ENCODE measurements at places on chromosomes 3 and 15.

- no peak for DNase-seq
Observed at GRCh38 chr3:169295126-169295525, 368.4 kb downstream of the MECOM start.

DNA sequence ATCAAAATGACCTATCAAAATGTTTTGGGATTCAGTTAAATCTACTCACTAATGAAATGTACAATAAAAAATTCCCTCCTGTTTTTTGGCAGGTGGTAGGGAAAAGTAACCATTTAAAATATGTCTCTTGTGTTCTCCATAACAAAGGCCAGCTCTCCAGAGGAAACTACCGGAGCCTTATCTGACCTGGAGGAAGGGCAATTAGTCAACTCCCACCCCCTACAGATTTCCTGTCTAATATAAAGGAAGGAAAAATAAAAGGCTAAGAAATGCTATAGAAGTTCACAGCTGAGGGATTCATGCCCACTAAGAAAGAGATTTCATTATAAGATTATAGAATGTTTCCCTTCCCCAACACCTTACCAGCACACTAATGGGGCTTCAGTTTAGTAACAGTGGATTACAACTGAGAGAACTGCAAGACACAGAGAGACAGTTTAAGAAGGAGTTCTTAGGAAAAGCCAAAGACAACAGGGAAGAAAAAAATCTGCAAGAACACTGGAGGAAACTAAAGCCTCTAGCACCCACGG is 376.5 kb upstream of the KCNMB2 start:
- no peak for DNase-seq

GRCh38 chr3:153087595-153088566 is 74.1 kb upstream of the RAP2B start:
- DNase-seq = peak; percentile 32

- no peak for DNase-seq
Observed at GRCh38 chr15:44275150-44275830, 13.2 kb upstream of the GOLM2 start.

DNA sequence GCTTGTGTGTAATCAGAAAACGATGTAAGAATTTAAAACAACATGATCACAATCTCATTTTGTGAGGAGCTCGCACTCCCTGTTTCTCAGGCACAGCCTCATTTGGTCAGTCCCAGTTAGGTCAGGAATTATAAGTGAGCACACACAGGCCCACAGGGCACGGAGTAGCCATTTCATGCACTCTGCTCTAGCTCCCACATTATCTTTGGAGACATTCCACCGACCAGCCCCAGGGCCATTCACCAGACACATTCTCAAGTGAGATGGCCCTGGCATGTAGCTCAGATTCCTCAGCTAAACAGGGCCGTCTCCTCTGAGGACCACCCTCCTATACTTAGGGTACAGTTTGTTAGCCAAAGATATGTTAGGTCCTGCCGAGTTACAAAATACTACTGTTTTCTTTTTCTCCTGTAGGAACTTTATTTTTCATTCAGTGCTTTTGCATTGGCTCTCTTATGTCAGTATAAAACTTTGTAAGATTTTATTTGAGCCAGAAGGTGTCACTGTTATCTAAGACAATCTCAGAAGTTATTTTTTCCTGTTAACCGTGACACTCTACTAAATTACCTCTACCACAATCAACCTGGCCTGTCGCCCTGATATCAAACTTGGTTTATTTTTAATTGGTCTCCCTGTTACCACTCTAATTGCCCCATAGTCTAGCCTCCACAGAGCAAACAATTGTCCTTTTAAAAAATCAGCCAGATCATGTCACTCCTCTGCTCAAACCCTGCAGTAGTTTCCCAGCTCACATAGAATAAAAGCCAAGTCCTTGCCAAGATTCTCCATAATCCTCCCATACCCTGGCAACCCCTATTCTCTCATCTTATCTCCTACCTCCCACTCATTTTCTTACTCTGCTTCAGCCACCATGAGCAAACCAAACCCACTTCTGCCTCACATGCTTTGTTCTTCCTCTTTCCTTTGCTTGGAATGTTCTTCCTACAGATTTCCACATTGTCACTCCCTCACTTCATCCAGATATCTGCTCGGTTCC is 105.7 kb downstream of the PPP2R3A start:
- peak; percentile 9 for DNase-seq

GRCh38 chr3:130699765-130700164 is 46.9 kb downstream of the PIK3R4 start:
- DNase-seq = peak; percentile 8

DNA sequence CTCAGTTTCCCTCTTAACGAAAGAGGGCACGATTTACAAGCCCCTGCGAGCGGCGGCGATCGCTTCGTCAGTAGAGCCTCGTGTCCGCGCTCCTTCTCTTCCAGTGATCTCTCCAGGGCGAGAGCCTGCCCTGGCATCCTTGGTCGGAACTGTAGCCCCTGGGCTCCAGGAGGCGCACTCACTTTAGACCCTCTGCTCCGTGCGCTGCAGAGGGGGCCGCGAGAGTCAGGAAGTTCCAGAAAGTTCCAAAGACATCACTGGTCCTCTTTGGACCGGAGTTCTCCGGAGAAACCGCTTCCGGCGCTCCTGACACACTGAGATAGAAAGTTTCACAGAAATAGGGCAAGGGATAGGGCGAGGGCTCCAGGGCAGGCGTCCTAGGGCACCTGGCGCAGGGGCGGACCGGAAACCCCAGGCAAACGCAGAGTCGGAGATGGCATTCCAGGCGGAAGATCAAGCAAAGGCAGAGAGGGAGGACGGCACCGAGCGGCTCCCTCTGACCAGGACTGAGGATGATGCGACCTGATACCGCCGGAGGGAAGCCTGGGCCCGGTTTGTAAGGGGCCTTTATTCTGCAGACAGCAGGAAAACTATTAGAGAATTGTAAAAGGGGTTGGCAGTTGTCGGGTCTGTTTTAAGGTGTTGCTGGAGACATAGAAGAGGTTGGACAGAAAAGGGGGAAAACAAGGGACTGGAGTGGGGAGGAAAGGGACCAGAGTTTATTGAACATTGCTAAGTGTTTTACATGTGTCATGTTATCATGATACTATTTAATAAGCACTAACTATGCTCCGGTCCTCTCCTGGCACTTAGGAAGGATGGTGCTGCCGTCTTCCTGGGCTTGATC is 1.3 kb upstream of the CPEB1 start:
- DNase-seq = peak; percentile 23

- DNase-seq = no peak
Observed at GRCh38 chr15:70608144-70608543, 155.2 kb downstream of the UACA start.

GRCh38 chr3:50320853-50321335 is 1.7 kb downstream of the HYAL2 start:
- peak; percentile 88 for DNase-seq

- DNase-seq = peak; percentile 29
Observed at GRCh38 chr3:108090049-108090700, 656 bp downstream of the CD47 start.

- no peak for DNase-seq
Observed at GRCh38 chr3:47376393-47376792, 4.4 kb upstream of the PTPN23 start.

GRCh38 chr3:125624341-125624740 is 29.0 kb upstream of the OSBPL11 start:
- DNase-seq = no peak

DNA sequence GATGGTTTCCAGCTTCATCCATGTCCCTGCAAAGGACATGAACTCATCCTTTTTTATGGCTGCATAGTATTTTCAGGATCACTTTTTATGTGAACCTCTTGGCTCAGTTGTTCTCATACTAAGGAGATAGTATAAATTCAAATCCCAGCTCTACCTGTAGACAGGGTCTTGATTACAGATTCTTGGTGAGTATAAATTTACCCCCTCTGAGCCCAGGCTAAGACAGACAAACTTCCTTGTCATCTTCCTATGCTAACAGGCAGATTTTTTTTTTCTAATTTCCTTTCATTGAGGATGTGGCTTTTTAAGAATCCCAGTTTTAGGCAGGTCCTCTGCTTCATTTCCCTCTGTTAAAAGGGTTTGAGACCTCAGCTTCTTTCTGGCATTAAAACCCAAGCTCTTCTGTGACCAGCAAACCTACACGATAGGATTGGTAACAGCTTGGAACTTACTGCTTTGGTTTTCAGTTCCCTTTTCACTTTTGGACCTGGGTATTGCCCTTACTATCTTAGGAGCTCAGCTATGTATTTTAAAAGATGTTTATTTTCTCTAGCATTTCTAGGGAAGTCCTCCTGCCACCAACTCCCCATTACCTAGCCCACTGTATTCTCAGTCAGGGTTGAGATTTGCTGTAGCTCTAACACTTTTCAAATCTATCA is 72.5 kb downstream of the VPS8 start:
- no peak for DNase-seq

DNA sequence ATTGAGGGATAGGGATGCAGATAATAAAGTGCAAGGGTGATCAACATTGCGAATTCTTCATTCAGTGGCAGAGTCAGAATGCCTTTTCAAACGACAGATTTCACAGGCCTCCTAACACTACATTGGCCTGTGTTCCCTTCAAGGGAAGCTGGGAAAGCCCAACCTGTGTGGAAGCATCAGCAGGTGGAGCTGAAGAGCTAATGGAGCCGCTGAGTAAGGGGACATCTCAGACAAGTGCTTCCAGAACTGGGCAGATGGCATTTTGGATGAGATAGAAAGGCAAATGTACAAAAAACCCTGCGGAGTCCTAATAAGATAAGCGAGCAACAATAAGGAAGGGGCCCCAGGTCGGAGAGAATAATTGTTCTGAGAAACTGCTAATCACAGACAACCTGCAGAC is 8.5 kb upstream of the SLC24A5 start:
- no peak for DNase-seq

- DNase-seq = no peak
Observed at GRCh38 chr15:40106203-40107161, 2.2 kb downstream of the BMF start.

DNA sequence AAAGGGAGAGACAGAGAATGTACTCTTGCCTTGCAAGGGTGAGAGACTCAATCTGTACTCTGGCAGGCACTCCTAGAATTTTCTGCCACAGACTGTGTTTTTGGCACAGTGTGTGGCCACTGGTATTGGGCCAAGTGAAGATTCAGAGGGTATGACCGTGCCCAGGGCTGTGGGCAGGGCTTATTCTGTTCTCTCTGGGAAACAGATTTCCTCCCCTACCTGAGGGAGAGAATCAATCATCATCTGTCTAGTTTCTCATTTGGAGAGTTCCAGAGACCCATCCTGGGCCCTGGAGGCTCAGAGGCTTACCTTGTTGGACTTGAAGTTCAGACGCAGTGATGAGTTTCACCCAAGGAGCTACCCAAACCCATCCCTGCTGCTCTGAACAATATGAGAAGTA is 28.2 kb downstream of the CSTA start:
- DNase-seq = no peak

GRCh38 chr15:33104212-33104611 is 90.3 kb downstream of the FMN1 start:
- DNase-seq = peak; percentile 37

GRCh38 chr15:78979456-78980320 is 34.8 kb upstream of the CTSH start:
- peak; percentile 68 for DNase-seq

DNA sequence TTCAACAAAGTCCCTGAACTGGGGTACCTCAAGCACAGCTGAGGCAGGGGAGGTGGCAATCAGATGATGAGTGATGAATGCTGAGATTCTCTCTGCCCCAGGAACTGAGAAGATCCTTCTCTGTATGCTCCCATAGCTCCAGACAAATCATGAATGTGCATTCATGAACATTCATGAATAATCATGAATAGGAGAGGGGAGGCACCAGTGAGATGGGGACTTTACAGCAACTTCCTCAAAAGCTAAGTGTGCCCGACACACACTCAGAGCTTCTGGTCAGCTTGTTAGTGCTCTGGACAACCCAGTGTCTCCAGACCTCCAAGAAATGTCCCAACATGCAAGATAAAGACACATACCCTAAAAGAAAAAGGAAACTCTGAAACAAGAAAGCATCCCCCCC is 24.3 kb downstream of the LRRC2 start:
- no peak for DNase-seq

DNA sequence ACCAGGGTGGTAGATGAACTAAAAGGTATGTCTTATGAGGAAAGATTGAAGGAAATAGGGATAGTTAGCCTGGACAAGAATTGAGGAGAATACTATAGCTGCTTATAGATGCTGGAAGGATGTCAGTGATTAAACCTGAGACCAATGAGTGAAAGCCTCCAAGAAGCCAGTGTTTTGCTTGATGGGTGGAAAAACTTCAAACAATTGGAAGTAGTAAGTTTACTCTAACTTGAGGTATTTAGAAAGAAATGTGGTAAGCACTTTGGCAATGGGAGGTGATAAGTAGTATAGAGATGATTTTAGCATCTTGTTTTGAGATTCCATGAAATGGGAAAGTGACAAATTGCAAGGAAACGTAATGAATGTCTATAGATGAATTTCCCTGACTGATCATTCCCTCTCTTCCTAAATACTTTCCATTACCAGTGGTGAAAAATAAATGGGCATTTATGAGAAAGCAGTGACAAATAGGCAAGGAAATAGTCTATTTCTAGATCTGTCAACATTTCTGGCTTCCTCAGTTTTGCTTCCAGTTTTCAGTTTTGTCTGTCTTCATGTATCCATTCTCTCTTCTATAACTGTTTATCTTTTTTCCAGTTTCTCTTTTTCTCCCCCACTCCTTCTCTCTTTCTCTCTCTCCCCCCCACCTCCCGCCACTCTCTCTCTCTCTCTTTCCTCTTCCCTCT is 19.2 kb downstream of the SLC15A2 start:
- no peak for DNase-seq

GRCh38 chr3:178329936-178330335 is 206.3 kb upstream of the KCNMB2 start:
- DNase-seq = no peak

- DNase-seq = no peak
Observed at GRCh38 chr3:35718921-35719320, 79.6 kb downstream of the ARPP21 start.

GRCh38 chr15:72382146-72382545 is 6.3 kb upstream of the HEXA start:
- DNase-seq = no peak

- no peak for DNase-seq
Observed at GRCh38 chr15:89446255-89446891, 50.0 kb downstream of the RHCG start.

- DNase-seq = no peak
Observed at GRCh38 chr3:193831495-193832455, 238.8 kb downstream of the OPA1 start.

GRCh38 chr15:99438691-99439523 is 126.9 kb upstream of the MEF2A start:
- DNase-seq = no peak

- no peak for DNase-seq
Observed at GRCh38 chr3:105527949-105528348, 161.2 kb downstream of the ALCAM start.

DNA sequence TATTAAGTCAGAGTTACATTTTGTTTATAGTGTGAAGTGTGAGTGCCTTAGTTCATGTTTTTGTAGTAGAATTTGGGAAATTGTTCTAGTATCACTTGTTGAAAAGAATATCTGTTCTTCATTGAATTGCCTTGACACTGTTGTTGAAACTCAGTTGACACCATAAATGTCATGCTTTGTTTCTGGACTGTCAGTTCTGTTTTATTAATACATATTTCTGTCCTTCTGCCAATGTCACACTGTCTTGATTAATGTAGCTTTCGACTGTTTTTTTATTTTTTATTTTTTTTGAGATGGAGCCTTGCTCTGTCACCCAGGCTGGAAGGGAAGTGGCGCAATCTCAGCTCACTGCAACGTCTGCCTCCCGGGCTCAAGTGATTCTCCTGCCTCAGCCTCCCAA is 59.1 kb downstream of the CHD2 start:
- DNase-seq = no peak

- DNase-seq = no peak
Observed at GRCh38 chr3:3627114-3627513, 172.1 kb upstream of the LRRN1 start.

GRCh38 chr3:131323014-131323413 is 58.6 kb upstream of the NUDT16 start:
- no peak for DNase-seq
